ENCODE measurements at places on chromosomes 2 and 18. TPM values are rescaled to one million over a fixed set of nuclear protein-coding genes. Genes with fewer than 3 reads are reported as not detected.

Gene EFR3B
- total RNA-seq: 1.1 TPM

GRCh38 chr18:23276451-23276850 lies 141.2 kb downstream of the CABLES1 start:
- H3K4me3 ChIP-seq: no peak overlapping the region
- H3K27me3 ChIP-seq: no peaks in the 10 kb centered on the region
- no peaks in the 10 kb centered on the region for H3K36me3 ChIP-seq
- peaks cover 8% of the 10 kb centered on the region for H3K4me1 ChIP-seq
- no peak overlapping the region for H3K27ac ChIP-seq

DNA sequence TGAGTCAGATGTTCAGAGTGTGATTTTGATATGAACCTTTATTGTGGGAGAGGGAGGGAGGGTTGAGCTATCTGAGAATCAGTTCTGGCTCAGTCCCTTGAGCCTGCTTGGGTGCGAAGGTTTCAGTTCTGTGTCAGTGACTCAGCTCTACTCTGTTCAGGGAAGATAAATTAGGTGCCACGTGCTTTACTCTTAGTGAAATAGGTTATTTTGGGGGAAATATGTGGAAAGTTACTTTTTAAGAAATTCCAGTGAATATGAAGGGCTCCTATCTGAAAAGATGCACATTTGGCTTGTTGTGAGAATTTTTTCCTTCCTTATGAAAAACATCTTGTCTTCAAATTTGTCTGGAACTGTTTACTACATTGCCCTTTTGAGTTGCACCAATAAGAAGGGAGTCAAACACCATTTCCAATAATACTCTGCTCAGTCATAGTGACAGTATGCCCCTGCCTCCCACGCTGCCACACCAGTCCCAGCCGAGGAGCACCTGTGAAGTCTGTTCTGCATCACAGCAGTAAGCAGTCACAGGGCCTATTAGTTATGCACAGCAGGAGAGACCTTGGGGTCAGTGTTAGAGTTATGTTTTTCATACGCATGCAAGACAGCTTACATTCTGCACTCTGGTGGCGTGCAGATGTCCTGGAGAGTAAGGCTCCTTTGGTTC lies 32.8 kb upstream of the DNAH7 start:
- no peak for DNase-seq
- H3K4me3 ChIP-seq: no peak overlapping the region
- no peak overlapping the region for H3K27ac ChIP-seq
- H3K4me1 ChIP-seq: no peaks in the 10 kb centered on the region

GRCh38 chr18:36264283-36264682 lies 33.2 kb upstream of the FHOD3 start:
- no peaks in the 10 kb centered on the region for H3K27me3 ChIP-seq
- no peak overlapping the region for H3K4me3 ChIP-seq
- no peak for DNase-seq
- no peaks in the 10 kb centered on the region for H3K4me1 ChIP-seq
- no peak overlapping the region for H3K27ac ChIP-seq

GRCh38 chr2:117948615-117949014 lies 65.3 kb downstream of the CCDC93 start:
- H3K4me1 ChIP-seq: no peaks in the 10 kb centered on the region
- DNase-seq: no peak
- H3K4me3 ChIP-seq: no peak overlapping the region
- H3K27me3 ChIP-seq: no peaks in the 10 kb centered on the region
- H3K27ac ChIP-seq: no peak overlapping the region

Gene LOXHD1
- total RNA-seq: 0.25 TPM

DNA sequence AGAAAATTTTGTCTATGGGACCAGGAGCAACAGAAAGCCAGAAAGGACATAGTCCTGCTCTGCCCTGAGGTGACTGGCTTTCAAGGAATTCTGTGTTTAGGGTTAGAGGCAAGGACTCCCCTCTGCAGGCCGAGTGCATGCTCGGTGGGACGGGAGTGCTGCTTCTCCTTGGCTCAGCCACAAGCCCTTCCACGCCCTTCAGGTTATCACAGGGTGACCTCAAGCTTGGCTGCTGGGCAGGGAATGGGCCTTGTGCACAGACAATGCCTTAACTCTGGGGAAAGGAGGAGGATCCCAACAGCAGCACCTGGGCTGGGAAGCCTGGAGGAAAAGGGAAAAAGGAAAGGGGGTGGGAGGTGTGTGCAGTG lies 32.8 kb downstream of the FAM178B start:
- no peak overlapping the region for H3K4me3 ChIP-seq
- no peak for DNase-seq
- no peak overlapping the region for H3K27ac ChIP-seq

DNA sequence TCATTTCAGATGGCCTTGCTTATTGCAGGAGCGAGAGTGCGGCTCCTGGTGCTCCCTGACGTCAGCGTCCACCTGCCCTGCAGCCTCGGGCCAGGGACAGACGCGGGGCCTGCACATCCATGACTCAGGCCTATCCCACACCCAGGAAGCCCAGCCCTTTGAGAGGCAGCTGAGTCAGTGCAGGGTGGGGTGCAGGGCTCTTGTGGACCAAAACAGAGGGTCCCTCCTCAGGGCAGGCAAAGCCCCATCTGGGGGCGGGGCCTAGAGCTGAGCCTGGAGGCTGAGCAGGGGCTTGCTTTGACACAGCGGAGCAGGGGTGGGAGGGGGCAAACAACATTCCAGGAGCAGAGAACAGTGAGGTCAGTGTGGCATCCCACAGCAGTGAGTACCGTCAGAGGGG lies 7.7 kb upstream of the ARHGEF4 start:
- no peaks in the 10 kb centered on the region for H3K4me1 ChIP-seq
- no peaks in the 10 kb centered on the region for H3K36me3 ChIP-seq
- peak; percentile 62 for DNase-seq
